ENCODE measurements at places on chromosomes 11 and 22.

- no peak for DNase-seq
Observed at GRCh38 chr22:26775394-26775793, 118.0 kb downstream of the MIAT start.

DNA sequence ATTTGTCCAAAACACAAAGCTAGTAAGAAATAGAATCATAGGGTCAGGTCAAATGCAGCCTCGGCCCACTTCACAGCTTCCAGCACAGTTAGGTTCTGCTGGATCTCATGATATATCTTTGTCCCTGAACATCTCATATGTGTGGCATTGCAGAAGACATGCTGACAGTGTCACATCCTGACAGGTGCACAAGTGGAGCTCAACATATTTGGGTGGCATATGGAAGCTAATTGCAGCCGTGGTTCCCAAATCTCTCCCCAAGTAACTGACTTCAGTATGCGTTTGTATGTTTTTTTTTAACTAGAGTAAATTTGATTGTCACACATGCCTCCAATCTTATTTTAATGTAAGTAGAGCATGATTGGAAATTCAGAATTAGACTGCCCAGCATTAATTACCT lies 33.4 kb downstream of the NAV2 start:
- DNase-seq = no peak

DNA sequence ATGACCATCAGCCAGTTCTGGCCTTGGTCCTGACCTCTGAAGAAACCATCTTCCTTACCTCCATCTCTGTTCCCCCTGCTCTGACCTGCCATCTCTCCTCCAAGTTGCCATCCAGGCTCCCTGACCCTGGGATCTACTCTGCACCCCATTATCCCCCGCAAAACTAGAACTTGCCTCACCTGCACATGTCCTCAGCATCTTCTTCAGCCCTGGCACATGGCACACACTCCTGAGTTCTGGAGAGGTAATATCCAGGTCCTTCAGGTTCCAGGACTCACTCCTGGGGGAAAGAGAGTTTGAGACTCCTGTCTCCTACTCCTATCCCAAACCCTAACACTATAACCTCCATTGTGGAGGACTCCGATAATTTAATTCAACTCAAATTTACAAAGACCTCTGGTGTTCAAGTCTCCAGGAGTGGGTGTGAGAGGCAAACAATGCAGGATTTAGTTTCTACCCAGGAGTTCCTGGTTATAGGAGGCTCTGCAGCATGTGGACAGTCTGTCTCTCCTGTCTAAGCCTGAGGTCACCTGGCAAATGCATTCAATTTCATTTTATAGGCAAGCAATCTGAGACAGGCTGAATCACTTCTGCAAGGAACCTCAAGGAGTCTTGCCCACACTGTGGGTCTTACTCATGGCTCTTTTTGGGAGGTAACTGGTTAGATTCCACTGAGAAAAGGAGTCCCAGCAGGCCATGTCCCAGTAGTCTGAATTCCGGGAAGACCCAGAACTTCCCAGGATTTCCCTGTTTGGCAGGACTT lies 7.3 kb downstream of the TRIM21 start:
- no peak for DNase-seq

DNA sequence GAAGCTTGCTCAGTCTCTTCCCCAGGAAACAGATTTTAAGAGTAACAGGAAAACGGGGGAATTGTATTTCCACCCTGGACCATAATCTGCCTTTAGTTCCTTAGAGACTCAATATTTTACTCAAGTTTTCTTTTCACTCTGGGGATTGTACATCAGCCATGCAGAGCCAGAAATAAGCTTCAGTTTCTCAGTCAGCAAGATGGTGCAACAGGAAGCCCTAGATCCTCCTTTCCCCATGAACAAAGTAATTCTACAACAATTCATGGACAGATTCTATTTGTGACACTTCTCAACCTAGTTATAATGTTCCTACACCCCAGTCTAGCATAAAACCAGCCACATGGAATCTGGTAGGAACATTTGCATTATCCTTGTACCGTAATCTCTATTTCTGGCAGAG lies 24.7 kb downstream of the OR8B2 start:
- DNase-seq = no peak

DNA sequence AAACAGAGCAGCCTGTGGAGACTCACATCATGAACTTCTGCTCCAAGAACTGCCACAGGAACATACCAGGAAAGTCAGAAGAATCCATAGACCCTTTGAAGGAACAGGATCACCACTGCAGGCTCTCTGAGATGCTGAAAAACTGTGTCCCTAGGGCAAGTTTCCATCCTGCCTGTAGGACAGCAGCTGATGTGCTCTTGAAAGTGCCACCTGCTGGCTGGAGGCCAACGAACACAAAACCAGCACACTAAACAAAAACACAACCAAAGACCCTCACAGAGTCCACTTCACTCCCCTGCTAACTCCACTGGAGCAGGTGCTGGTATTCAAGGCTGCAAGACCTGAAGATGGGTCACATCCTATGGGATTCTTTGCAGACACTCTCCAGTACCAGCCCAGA lies 12.0 kb upstream of the NXPE1 start:
- no peak for DNase-seq

- peak; percentile 48 for DNase-seq
Observed at GRCh38 chr11:59142530-59143507, at the start of gene FAM111A. Gene FAM111A, plus strand, starts transcription at chr11:59142856. Its CDS starts 6,017 bp downstream, at chr11:59148873.

- no peak for DNase-seq
Observed at GRCh38 chr11:88179141-88179540, 3.9 kb upstream of the RAB38 start.

- no peak for DNase-seq
Observed at GRCh38 chr11:115197433-115197832, 306.8 kb downstream of the CADM1 start.

- DNase-seq = no peak
Observed at GRCh38 chr11:95521862-95522261, 267.7 kb downstream of the FAM76B start.

DNA sequence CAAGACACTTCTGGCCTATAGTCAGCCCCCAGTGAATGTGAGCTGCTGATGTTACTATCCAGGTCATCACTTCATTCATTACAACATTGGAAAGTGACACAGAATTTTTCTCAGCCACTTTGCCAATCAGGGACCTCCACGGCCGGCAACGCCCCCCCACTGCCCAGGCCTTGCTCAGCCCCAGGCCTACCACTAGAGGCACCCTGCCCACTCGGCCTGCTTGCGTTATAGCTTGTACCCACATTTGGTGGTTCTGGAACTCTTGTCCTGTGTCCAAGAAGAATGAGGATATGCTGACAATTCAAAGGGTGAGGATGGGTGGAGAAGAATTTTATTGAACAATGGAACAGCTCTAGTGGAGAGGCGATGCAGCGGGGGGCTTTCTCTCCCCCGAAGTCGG lies 96.2 kb downstream of the TSPAN18 start:
- no peak for DNase-seq

GRCh38 chr11:63492441-63492840 lies 1.5 kb upstream of the PLAAT5 start:
- DNase-seq = no peak

DNA sequence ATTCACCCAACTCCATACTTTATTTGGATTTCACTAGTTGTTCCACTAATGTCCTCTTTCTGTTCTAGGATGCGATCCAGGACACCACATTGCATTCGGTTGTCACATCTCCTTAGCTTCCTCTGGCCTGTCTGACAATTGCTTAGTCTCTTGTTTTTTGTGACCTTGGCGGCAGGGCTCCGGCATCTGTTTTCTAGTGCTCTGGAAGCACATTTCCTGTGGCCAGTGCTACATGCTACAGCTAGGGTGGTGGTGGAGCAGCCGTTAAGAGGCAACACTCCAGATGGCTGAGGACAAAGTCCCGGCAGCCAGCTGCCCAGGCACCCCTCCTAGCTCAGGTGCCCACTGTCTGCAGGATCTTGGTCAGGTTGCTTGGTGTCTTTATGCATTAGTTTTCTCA lies 6.8 kb downstream of the STX3 start:
- no peak for DNase-seq

- no peak for DNase-seq
Observed at GRCh38 chr11:85088286-85088685, 538.9 kb downstream of the DLG2 start.

DNA sequence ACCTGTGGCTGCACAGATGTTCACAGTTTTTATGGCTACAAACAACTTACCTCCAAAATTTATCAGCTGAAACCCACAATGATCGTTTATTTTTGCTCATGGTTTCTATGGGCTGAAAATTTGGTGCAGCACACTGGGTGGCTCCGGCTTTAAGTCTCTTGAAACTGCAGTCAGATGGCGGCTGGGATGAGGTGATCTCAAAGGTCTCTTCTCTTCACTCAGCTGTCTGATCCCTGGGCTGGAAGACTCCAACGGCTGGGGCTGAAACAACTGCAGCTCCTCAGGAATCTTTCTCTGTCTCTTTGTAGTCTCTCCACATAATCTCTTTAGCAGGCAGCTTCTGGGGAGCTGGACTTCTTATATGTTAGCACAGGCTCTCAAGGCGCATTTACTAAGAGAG lies 117.3 kb upstream of the FAT3 start:
- no peak for DNase-seq

- DNase-seq = no peak
Observed at GRCh38 chr11:16418428-16419097, 62.2 kb upstream of the SOX6 start.

- DNase-seq = no peak
Observed at GRCh38 chr22:27654546-27655445, 146.8 kb downstream of the MN1 start.

GRCh38 chr11:17991783-17992433 lies 20.9 kb downstream of the SERGEF start:
- DNase-seq = peak; percentile 10

- DNase-seq = no peak
Observed at GRCh38 chr11:12587333-12587991, 86.8 kb upstream of the TEAD1 start.

- DNase-seq = no peak
Observed at GRCh38 chr11:132987936-132988335, 544.4 kb downstream of the OPCML start.

- DNase-seq = no peak
Observed at GRCh38 chr11:95330302-95330701, 99.3 kb upstream of the SESN3 start.

GRCh38 chr11:95585069-95585751 lies 204.4 kb downstream of the FAM76B start:
- DNase-seq = no peak

DNA sequence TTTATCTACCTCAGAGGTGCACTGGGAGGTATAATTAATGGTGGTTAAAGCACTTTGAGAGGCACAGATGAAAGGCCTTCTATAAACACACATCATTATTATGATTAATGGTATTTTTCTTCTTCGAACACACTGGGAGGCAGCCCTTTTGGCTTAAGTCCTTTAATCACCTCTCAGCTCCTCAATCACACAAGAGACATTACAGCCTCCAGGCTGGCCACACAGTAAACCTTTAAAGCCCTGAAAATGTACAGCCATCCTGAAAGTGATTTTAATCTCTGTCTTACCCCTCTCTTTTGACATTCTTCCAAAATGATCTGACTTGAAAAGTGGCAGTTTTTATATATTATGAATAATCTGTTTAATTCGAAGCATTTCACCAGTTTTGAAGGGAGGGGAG lies 54.3 kb upstream of the VSTM5 start:
- no peak for DNase-seq

DNA sequence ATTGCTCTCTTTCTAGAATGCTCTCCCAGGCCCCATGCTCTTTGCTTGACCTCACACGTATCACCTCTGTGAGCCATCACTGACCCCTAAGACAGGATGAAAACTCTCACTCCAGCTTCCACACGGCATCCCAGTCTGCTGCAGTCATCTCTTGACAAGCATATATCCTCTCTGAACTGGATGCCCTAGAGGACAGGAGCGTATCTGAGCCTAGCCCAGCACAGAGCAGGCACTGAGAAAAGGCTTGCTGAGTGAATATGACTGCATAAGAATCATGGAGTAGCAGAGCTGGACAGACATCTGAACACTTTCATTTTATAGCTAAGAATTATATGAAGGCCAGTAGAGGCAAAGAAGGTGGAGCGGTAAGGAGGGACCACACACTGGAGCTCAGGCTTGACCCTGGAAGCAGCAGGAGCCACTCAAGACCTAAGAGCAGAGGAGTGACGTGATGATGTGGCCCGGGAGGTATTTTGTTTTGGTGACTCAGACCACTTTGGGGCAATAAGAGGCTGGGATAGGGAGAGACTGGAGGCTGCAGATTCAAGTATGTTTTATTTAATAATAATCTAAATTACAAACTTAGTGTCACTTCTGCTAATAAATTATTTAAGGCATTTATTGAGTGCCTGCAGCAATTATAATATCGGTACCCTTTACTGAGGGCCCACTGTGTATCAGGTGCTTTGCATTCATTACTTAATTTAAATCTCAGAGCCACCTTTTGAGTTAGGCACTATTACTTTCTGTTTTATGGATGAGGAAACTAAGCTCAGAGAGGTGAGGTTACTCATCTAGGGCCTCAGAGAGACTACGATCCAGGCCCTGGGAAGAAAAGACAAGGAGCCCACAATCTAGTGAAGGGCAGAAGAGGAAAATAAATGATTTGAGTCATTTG lies 42.6 kb downstream of the MAP6 start:
- DNase-seq = no peak

GRCh38 chr11:87092159-87092558 lies 54.4 kb downstream of the TMEM135 start:
- DNase-seq = no peak

- DNase-seq = no peak
Observed at GRCh38 chr11:128235426-128235825, 351.9 kb downstream of the ETS1 start.

All from activated naive CD4-positive, alpha-beta T cell (primary cell).